Chondrocyte (in vitro differentiated cells): ENCODE measurements at places on chromosomes 3 and 15. TPM values are rescaled to one million over a fixed set of nuclear protein-coding genes. Genes with fewer than 3 reads are reported as not detected.

DNA sequence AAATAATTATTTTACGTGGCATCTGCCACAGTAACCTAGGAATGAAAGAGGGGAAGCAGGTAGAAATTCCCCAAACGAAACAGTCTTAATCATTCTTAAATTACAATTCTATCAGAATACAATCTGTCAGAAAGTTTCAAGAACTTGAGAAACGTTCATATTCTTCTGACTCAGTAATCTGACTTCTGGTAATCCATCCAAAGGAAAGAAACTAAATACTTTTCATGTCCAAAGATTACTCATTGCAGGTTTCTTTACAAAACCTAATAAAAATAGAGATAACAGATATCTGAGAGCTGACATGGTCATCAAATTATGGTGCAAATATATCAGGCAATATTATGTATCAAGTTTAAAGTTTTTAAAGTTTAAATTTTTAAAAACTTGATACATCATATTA is 109.4 kb downstream of the DLG1 start:
- H3K36me3 ChIP-seq = peaks cover 4% of the 10 kb centered on the region
- no peaks in the 10 kb centered on the region for H3K27me3 ChIP-seq
- H3K4me1 ChIP-seq = peaks cover 26% of the 10 kb centered on the region

DNA sequence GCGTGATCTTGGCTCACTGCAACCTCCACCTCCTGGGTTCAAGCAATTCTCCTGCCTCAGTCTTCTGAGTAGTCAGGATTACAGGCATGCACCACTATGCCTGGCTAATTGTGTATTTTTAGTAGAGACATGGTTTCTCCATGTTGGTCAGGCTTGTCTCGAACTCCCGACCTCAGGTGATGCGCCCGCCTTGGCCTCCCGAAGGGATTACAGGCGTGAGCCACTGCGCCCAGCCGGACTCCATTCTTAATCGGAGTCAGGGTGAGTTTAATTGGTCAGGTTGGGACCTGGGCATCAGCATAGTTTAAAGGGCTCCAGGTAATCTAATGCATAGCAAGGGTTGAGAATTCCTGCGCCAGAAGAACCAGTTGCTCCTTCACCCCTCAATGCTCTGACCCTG is 29.2 kb downstream of the MAGEF1 start:
- H3K36me3 ChIP-seq = no peaks in the 10 kb centered on the region

Gene SLC12A8
- total RNA-seq = 6.1 to 7.7 TPM (median 7.4 TPM) in 3 replicates

- no peak overlapping the region for H3K4me3 ChIP-seq
- H3K36me3 ChIP-seq = no peaks in the 10 kb centered on the region
- no peaks in the 10 kb centered on the region for H3K27me3 ChIP-seq
- no peak for DNase-seq
Measured at GRCh38 chr3:5874931-5875341, 687.4 kb downstream of the EDEM1 start.

Gene SEMA5B
- total RNA-seq = 3.1 to 68.8 TPM (median 68.4 TPM) in 3 replicates

DNA sequence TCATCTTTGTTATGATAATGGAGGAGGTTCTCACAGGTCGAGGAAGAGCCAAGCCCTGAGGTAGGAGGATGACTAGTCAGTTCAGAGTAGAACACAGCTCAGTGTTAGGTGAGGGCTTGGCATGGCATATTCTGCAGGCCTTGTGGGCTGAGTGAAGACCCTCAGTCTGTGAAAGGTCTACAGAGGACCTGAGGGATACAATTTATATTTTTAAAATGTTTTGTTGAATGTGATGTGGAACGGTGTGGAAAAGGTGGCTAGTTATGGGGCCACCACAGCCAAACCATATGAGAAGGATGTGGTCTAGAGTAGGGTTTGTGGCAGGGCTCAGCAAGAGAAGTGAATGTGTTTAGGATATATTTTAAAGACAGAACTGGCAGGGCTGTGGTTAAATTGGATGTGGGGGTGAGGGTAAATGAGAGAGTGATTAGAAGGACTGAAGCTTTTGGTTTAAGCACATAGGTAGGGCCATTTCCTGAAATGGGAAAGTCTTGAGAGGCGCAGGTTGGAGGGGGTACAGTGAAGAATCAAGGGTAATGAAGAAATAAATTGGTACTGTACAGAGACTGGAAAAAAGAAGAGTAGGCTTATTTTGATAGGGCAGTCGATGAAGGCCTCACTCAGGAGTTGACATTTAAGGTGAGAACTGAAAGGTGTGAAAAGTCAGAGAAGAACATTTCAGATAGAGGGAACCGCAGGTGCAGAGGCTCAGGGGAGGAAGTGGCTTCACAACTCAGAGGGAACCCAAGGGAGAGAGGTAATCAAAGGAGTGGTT is 60.5 kb downstream of the SPTSSB start:
- peaks cover 9% of the 10 kb centered on the region for H3K36me3 ChIP-seq
- H3K27ac ChIP-seq = no peak overlapping the region
- no peak overlapping the region for H3K4me3 ChIP-seq
- peaks cover 2% of the 10 kb centered on the region for H3K27me3 ChIP-seq

DNA sequence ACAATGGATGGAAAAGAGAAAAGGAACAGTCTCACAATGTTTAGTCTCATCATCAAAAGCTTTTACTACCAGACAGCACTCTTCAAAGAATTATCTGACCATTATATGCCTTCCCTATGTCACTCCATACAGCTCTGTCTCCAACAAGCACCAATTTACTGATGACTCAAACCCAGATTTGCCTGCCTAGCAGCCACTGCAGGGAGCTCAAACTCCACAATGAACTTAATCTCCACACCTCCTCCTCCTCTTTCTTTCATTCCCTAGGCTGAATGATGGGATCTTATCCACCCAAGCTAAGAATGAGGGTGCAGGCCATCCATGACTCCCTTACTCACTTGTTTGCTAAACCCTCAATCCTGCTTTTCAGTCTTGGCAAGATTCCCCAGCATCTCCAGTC is 45.5 kb downstream of the NBEAL2 start:
- DNase-seq = no peak
- H3K36me3 ChIP-seq = peaks cover 9% of the 10 kb centered on the region
- no peak overlapping the region for H3K4me3 ChIP-seq
- no peaks in the 10 kb centered on the region for H3K27me3 ChIP-seq

GRCh38 chr3:138769616-138770015 is 65.1 kb downstream of the PIK3CB start:
- peak overlapping the region; percentile 36 for H3K27ac ChIP-seq
- DNase-seq = no peak
- peaks cover 25% of the 10 kb centered on the region for H3K4me1 ChIP-seq
- H3K4me3 ChIP-seq = no peak overlapping the region
- no peaks in the 10 kb centered on the region for H3K36me3 ChIP-seq

DNA sequence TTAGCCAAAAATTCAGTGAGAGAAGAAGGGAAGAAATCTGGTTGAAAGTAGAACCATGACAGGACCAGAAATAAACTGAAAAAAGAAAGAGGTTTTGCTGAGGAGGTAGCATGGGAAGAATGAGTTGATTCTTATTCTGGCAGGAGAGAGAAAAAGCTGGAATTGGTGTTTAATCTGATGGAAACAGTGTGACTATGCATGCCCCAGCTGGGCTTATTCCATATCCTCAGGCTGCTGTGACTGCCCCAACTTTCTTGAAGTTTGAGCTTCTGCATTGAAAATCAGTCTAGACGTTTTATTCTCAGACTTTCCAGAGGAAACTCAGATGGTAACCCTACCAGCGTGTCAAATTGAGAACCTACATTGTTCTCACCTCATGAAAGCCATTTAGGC is 352.5 kb upstream of the DCBLD2 start:
- H3K36me3 ChIP-seq = peaks cover 3% of the 10 kb centered on the region
- H3K27me3 ChIP-seq = no peaks in the 10 kb centered on the region
- DNase-seq = no peak

GRCh38 chr3:176683382-176683781 is 513.9 kb downstream of the TBL1XR1 start:
- no peaks in the 10 kb centered on the region for H3K27me3 ChIP-seq
- peaks cover 2% of the 10 kb centered on the region for H3K4me1 ChIP-seq
- H3K4me3 ChIP-seq = no peak overlapping the region
- no peak overlapping the region for H3K27ac ChIP-seq
- DNase-seq = no peak

Gene GPR62
- 0.19 TPM in 1 of 3 replicates, not detected in the others for total RNA-seq

Gene DUOXA2
- not detected in 3 replicates for total RNA-seq

DNA sequence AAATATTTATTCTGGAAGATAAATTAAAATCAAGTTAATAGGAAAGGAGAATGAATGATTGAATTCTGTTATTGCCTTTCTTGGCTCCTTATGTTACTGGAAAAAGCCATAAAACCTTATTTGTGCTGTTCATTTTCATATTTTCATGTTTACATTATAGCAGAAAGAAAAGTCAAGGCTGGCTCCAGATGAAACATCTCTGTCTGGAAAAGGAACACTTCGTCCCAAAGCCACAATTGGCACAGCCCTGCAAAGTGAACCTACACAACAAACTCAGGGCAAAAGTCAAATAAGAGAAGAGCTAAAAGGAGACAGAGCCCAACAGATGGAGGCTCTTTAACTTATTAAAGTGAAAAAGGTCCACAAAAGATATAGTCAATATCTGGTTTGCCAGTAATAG is 73.4 kb downstream of the GTPBP8 start:
- no peak overlapping the region for H3K4me3 ChIP-seq
- H3K36me3 ChIP-seq = peaks cover 1% of the 10 kb centered on the region
- no peak for DNase-seq
- peaks cover 20% of the 10 kb centered on the region for H3K4me1 ChIP-seq
- H3K27ac ChIP-seq = peak overlapping the region; percentile 1

DNA sequence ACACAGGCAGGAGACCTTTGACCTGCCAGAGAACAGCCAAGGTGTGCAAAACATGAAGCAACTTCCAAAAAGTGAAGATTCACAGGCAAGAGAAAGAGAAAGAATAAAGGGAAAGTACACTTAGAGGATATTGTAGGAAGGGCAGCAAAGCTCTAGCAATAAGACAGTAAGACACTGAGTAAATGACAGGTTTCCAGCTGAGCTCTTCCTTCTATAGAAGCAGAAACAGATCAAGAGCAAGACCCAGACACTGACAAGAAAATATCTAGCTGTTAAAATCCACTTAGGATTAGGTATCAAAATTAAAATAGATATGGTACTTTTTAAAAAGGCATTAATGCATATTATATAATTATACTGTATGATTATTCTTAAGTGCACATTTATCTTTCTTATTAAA is 333.4 kb downstream of the RAP2B start:
- H3K4me1 ChIP-seq = no peaks in the 10 kb centered on the region
- H3K36me3 ChIP-seq = no peaks in the 10 kb centered on the region
- H3K4me3 ChIP-seq = no peak overlapping the region
- no peak for DNase-seq

DNA sequence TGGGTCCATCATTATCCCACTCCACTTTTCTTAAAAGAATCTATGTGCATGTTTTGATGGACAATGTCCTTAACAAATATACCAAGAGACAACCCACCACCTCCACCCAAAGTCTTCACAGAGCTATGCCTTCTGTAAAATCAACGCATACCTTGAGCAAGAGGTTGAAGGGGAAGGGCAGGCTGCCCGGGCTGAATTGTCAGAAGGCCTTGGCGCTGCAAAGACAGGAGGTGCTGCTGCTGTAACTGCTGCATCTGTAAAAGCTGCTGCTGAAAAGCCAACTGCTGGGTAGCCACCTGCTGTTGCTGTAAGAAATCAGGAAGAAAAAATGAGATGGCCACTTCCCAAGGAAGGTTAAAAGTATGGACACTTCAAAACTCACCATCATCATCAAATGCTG is 536.7 kb downstream of the FOXP1 start:
- DNase-seq = no peak
- peak overlapping the region; percentile 47 for H3K27ac ChIP-seq
- H3K36me3 ChIP-seq = peaks cover 52% of the 10 kb centered on the region
- no peak overlapping the region for H3K4me3 ChIP-seq
- peaks cover 65% of the 10 kb centered on the region for H3K4me1 ChIP-seq
- no peaks in the 10 kb centered on the region for H3K27me3 ChIP-seq

- H3K27me3 ChIP-seq = peaks cover 4% of the 10 kb centered on the region
- no peak overlapping the region for H3K4me3 ChIP-seq
- no peaks in the 10 kb centered on the region for H3K36me3 ChIP-seq
- peaks cover 2% of the 10 kb centered on the region for H3K4me1 ChIP-seq
- no peak for DNase-seq
- no peak overlapping the region for H3K27ac ChIP-seq
Measured at GRCh38 chr15:91461377-91461776, 361.3 kb downstream of the SV2B start.

Gene DAZL
- not detected in 3 replicates for total RNA-seq

DNA sequence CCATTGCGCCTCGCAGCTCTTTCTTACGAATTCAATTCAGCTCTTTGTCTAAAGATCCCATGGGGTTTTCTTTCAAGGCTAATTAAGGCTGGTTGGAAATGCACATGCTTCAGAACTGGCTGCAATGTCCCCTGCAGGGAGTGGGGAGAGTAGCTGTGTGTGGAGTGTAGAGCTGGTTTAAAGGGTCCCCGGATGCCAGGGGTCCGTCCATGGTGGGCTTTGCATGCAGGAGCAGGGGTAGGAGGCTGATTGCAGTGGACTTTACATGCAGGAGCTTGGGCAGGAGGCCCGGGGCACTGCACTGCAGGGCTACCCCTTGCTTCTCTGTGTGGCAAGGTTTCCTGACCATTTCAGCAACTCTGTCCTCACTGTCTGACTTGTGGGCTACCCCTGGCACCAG is 261.6 kb upstream of the LYSMD4 start:
- H3K36me3 ChIP-seq = peaks cover 2% of the 10 kb centered on the region
- H3K27me3 ChIP-seq = no peaks in the 10 kb centered on the region
- peak; percentile 59 for DNase-seq
- no peak overlapping the region for H3K4me3 ChIP-seq
- no peak overlapping the region for H3K27ac ChIP-seq
- no peaks in the 10 kb centered on the region for H3K4me1 ChIP-seq

- peaks cover 15% of the 10 kb centered on the region for H3K36me3 ChIP-seq
- H3K27ac ChIP-seq = no peak overlapping the region
- DNase-seq = no peak
- H3K4me3 ChIP-seq = no peak overlapping the region
Measured at GRCh38 chr3:140553591-140553990, 124.3 kb upstream of the TRIM42 start.

Gene CPNE4
- total RNA-seq = not detected in 3 replicates

Gene GUCA1C
- total RNA-seq = not detected in 3 replicates

- DNase-seq = no peak
- H3K36me3 ChIP-seq = peaks cover 18% of the 10 kb centered on the region
Measured at GRCh38 chr3:14145670-14146380, 21.0 kb downstream of the TMEM43 start.

- H3K27me3 ChIP-seq = peaks cover 47% of the 10 kb centered on the region
- DNase-seq = no peak
- no peaks in the 10 kb centered on the region for H3K4me1 ChIP-seq
- H3K36me3 ChIP-seq = no peaks in the 10 kb centered on the region
Measured at GRCh38 chr15:66004618-66005262, 135.4 kb downstream of the RAB11A start.

DNA sequence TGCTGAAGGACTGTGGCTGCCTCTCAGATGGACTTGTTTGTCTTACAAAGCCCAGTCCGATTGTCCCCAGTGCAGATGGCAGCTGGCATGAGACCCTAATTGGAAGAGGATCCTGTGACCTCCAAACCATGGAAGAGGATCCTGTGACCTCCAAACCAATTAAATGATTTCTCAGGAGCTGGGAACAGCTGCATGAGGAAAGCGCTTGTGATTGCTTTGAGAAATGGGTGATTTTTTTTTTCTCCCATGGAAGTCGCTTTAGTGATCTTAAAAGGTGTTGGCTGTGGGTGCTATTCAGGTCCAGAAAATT is 68.4 kb upstream of the LARS2 start:
- peaks cover 24% of the 10 kb centered on the region for H3K27me3 ChIP-seq
- no peak overlapping the region for H3K4me3 ChIP-seq
- no peaks in the 10 kb centered on the region for H3K4me1 ChIP-seq
- no peak for DNase-seq

Gene PLSCR4
- 17.5 to 29.9 TPM (median 18.9 TPM) in 3 replicates for total RNA-seq

GRCh38 chr3:30112902-30113484 is 493.4 kb upstream of the TGFBR2 start:
- no peak for DNase-seq
- no peaks in the 10 kb centered on the region for H3K36me3 ChIP-seq
- H3K4me1 ChIP-seq = peaks cover 5% of the 10 kb centered on the region
- no peak overlapping the region for H3K4me3 ChIP-seq
- no peaks in the 10 kb centered on the region for H3K27me3 ChIP-seq
- no peak overlapping the region for H3K27ac ChIP-seq
